GOT3 (cell line): ENCODE measurements at places on chromosomes 13 and 19.

DNA sequence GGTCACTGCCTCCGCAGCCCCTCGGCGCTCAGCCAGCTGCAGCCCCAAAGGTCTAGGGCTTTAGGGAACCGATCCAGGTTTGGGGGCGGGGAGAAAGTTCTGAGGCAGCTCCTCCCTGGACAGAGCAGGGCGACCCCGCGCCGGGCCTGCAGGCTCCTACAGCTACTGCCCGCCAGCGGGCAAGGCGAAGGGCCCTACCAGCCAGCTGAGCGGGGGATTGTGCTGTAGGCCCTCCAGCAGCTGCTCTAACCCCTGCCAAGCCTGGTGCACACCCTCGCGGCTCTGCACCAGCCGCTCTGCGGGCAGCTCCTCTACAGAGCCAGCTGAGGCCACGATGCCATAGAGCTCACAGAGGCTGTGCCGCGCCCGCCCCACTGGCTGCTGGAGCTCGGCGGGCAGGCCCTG lies 14.0 kb downstream of the PLIN4 start:
- no peak for DNase-seq

GRCh38 chr13:74135326-74136083 lies 1.3 kb upstream of the KLF12 start:
- peak; percentile 37 for DNase-seq

DNA sequence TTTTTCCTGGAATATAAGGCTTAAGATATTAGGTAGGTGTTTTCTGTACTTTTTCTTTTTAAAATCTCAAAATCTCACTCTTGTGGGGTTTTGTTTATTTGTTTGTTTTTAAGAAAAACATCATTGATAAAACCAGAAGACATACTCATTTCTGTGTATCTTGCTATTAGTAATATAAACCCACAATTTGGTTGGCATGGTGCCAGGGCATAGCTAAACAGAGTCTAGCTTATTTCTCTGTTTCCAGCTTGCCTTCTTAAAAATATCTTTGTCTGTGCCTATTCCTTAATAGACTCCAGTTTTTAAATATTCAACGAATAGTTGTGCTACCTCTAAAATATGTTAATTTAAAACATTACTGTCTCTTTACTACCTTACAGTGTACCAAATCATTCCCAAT lies 1121.9 kb upstream of the PCDH20 start:
- no peak for DNase-seq

DNA sequence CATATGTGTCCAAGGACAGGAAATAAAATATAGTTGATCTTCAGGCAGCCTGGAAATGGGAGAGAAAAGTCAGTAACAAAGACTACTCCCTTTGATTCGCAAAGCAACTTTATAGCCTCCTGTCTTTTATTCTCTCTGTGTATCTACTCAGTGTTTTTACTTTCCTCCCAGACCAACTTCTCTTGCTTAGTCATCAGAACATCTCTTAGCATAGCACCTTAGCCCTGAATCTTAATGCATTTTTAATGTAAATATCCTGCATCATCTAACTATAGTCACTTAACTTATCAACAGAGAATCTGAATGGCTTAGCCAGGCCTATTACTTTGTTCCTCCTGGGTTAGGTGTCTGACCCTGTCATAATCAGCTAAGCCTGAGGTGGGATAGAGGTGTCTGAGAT lies 238.2 kb downstream of the MAB21L1 start:
- no peak for DNase-seq

- no peak for DNase-seq
These were observed 10.3 kb downstream of the ZNF787 start for GRCh38 chr19:56110515-56111448.

DNA sequence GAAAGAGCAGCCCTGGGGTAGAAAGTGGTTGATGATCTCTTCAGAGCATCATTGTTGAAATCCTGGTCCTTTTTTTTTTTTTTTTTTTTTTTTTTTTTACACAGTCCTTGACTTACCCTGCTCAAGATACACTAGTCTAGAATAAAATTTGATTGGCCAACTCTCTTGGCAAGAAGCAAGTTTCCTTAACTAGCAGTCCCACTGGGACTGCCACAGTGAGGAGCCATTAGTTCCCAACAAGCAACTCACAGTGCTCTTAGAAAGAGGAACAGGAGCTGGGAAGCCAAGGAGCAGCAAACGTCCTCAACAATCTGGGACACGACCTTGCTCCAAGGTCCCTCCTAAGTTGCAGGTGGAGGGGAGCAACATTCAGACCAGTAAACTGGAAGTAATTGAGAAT lies 47.9 kb upstream of the INTS6 start:
- DNase-seq, result no peak

DNA sequence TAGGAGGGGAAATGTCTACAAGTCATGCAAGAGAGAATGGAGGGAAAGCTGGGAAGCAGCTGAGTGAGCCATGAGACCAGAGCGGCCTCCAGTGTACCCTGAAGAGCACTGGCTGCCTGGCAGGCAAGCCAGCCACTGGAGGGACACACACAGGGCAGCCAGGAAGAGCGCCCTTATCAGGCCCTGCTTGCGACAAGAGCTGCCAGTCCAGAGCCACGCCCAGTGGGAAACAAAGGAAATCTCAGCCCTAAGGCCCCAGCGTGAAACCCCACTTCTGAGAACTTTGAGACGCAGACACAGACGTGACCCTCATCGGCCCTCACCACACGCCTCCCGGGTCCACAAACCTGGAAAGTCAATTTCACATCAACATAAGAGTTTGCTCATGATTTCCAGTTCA lies 105.0 kb downstream of the STK24 start:
- DNase-seq, result no peak

- DNase-seq, result no peak
These were observed 259.0 kb downstream of the NALCN start for GRCh38 chr13:101157261-101157660.

- no peak for DNase-seq
These were observed 8.5 kb upstream of the ZNF91 start for GRCh38 chr19:23403581-23404324.

- DNase-seq, result no peak
These were observed 34.1 kb upstream of the POU2F2 start for GRCh38 chr19:42166316-42166715.

DNA sequence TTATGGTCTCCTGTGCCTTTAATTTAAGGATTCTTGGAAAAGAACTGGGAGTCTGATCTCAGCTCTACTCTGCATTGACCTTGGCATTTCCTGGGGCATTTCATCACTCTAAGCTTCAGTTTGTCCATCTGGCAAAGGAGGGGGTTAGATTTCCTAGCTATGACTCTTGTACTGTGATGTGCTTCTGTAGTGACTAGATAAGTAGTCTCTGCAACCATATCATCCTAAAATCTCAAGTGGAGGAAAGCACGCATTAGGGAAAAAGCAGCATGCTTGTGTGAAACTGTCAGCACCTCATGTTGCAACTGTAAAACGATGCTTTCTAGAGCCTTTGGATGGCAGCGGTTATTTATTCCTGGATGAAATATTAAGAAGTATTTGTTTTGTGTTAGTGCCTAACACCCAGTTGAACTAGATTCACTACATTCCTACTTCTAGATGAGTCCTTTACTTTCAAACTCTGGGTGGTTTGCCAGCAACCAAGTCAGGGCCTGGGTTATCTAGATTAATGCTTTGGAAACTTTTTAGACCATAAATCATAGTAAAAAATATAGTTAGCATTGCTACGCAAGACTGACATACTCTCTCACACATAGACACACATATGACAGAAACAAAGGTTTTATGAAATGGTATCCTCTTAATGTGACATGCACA lies 6.8 kb downstream of the WDFY2 start:
- DNase-seq, result peak; percentile 14

- no peak for DNase-seq
These were observed at the start of gene TGFBR3L for GRCh38 chr19:7914598-7915045. Gene TGFBR3L, plus strand, starts transcription at chr19:7914830.

GRCh38 chr13:90773681-90774080 lies 573.8 kb upstream of the MIR17HG start:
- no peak for DNase-seq

DNA sequence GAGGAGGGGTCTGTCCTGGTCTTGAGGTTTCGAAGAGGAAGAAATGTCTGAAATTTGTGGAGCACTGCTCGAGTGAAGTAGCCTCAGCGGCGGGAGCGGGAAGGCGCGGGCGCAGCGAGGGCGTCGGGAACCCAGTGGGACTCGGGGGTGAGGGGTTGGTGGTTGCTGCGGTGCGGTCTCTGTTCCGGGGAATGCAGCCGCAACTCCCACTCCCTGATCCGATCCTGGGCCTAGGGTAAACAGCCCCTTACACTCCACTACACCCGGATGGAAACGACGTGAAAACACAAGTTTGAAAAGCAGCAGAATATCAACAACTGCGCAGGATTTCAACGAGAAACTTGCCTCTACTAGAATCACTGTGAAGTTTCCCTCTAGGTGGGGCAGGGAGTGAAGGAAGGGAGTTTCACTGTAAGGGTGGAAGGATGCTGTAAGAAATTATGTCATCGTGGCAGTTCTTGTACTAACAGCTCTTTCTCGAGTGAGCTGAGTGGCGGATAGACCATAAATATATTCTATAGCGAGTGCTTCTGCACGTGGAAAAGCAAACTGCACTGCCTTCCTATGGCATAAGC lies 2.0 kb upstream of the KLF12 start:
- DNase-seq, result no peak

DNA sequence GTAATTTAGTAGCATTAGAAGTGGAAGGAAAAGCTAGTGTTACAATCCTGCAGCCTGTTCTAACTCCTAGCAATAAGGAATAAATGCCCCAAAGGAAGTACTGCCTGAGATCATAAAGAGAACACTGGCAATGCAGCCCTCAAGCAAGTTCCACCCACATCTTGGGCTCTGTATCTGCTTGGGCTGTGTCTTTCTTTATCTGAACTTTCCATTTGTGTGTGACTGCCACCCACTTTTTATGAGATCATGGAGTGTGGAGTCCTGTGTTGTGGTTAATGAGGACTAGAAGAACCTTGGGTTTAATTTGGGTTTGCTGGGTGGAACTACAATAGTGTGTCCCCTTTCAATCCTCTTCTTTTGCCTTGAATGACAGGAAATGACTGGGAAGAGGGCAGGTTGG lies 38.2 kb downstream of the RFXAP start:
- no peak for DNase-seq

DNA sequence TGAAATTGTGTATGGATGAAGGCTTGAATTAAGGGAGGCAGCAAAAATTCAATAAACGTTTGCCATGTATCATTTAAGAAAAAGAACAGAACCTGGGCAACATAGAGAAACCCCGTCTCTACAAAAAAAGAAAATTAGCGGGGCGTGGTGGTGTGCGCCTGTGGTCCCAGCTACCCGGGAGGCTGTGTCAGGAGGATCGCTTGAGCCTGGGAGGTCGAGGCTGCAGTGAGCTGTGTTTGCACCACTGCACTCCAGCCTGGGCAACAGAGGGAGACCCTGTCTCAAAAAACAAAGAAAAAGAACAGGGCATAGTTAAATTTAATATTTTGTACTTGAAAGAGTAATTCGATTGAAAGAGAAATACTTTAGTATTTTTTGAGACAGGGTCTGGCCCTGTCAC lies 1.4 kb downstream of the UBA2 start:
- no peak for DNase-seq

GRCh38 chr13:48132961-48133360 lies 38.1 kb upstream of the MED4 start:
- no peak for DNase-seq

GRCh38 chr19:30464162-30464561 lies 92.0 kb downstream of the ZNF536 start:
- no peak for DNase-seq

GRCh38 chr13:105920370-105920769 lies 615.1 kb downstream of the EFNB2 start:
- no peak for DNase-seq

DNA sequence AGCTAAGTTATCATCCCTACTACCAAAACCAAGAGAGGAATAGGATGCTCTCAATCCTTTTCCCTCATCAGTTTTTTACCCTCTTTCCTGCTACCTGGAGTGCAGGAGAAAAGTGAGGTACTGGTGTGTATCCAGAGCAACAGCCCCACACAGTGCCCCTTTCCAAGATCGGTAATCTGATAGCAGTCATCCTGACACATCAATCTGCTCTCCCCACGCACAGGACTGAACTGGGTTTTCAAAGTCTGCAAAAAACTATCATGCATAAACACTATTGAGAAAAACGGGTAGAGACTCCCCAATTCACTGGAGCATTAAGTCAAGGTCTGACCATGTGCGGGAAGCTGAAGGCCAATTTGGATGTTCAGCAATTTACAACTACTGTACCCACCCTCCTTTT lies 284.8 kb downstream of the RBM26 start:
- DNase-seq, result no peak

GRCh38 chr13:102930566-102930965 lies 84.7 kb downstream of the ERCC5 start:
- no peak for DNase-seq

- no peak for DNase-seq
These were observed 4.7 kb downstream of the DDA1 start for GRCh38 chr19:17314007-17314593.

- DNase-seq, result no peak
These were observed 10.3 kb downstream of the EDDM13 start for GRCh38 chr19:56282809-56283208.

DNA sequence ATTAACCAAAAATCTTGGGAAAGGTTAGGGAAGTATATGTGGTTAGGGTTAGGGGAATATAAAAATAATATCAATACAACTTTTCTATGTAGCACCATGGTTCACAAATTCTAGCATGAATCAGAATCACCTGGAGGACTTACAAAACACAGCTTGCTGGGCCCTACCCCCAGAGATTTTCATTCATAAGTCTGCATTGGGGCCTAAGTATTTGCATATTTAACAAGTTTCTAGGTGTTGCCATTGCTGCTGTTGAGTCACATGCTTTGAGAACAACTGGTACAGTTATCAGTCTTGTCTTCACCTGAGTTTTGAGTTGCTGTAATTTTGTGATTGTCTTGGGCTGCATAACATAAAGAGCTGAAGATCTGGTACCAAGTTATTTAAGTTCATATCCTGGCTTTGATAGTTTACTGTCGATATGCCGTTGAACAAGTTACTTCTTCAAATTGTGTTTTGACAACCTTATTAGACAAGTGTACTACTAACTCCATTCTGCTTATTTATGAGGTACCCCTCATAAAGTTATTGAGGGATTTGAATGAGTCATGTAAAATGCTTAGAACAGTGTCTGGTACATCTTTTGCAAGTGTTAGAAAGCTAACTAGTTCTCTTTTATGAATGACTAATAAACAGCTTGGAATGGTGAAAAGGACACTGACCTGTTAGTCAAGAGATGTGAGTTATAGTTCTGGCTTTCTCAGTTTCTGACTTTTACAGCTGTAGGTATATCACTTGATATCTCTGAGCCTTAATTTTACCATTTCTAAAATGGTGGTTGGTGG lies 132.9 kb downstream of the PAN3 start:
- no peak for DNase-seq

DNA sequence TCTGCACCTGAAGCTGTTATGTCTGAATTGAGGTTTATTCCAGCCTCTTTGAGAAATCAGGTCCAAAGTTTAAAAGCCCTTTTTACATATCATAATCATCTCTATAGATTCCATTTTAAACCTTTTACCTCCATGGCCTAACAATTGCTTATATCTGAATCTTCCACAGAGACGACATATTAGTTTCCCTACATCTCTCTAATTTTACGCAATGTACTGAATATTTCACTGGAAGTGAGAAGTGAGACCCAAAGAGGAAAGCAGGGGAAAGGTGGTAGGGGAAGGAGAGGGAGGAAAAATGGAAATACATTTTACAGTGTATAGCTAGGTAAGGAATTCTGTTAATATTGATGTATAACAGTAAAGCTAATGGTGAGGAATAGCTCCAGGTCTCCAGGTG lies 189.6 kb downstream of the MZT1 start:
- no peak for DNase-seq
